ENCODE measurements at places on chromosomes 6 and 20.

GRCh38 chr20:93641-94040, 6.2 kb downstream of the DEFB125 start:
- no peak for DNase-seq

DNA sequence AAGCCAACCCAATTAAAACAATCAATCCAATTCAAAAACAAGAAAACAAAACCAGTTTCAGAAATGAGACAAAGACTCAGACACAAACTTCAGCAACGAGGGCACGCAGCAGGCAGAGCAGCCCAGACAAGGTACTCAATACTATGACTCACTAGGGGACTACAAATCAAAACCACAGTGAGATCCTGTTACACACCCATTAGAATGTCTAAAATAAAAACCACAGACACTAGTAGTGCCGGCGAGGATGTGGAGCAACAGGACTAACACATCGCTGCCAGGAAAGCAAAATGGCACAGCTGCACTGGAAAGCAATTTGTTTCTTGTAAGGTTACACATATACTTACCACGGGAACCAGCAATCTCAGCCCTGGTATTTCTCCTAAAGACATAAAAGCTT, 28.4 kb upstream of the MAS1L start:
- no peak for DNase-seq

DNA sequence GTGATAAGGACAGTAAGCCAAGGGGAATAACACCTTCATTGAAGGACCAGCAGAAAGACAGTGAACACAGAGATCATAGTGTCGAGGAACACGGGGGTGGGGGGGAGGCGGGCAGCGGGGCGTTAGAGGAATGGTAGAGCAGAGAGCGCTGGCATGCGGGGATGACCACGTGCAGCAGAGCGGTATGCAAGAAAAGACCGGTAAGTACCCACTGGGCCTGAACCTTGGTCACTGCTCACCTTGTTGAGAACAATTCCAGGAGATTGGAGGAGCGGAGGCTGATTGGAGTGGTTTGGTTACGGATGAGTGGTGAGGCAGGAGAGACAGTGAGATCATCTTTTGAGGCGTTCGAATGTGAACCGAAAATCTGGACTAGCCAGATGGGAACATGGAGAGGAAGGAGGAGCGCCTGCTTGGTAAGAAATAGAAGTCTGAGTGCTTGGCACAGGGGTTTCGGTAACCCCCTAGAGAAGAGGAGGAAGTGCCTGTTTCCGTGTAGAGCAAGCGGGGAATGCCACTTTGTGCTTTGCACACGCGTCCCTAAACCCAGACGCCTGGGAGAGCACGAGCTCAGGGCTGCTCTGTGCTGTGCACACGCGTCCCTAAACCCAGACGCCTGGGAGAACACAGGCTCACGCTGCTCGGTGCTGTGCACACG, 70.0 kb downstream of the FAM120B start:
- no peak for DNase-seq

- no peak for DNase-seq
These were observed 27.0 kb upstream of the CALHM6 start for GRCh38 chr6:116434056-116434725.

All from activated CD4-positive, alpha-beta T cell treated with anti-CD3 and anti-CD28 coated beads, Interleukin-2, amount 50 U/mL, for 24 hours (primary cell).